ENCODE measurements at places on chromosomes 5 and 9.

DNA sequence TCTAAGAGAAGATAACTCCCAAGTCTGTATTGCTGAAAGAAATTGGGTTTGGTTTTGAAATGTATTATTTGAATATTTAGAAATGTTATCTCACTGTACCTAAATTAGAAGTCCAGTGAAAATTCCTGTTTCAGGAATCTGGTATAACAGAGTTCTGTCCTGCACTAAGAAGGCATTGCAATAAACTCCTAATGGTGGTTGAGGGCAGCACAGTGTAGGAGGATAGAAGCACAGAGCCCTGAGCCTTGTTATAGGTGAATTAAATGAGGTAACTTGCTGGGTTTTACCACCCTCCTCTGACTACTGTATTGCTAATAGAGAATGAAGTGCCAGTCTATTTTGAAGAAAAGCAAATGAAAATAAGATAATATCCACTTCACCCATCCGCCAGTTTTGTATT, 143.4 kb downstream of the CD180 start:
- no peak overlapping the region for H3K27ac ChIP-seq
- H3K4me3 ChIP-seq = no peak overlapping the region
- no peaks in the 10 kb centered on the region for H3K36me3 ChIP-seq
- no peaks in the 10 kb centered on the region for H3K27me3 ChIP-seq
- DNase-seq = no peak

DNA sequence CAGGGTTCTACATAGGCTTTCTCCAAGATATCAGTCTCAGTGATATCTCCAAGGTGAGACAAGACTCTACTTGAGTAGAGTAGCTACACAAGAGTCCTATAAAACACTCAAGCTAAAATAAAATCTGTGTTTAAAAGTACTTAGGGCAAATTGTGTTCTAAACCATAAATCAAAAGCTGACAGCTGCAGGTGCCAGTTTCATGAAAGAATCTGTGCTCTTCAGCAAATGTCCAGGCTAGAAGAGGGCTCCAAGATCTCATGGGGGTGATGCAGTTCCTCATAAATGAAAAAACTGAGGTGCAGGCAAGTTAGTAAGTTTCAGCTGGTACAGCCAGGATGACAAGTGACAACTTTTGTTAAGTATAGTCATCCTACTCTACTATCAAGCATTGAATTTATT, 142.8 kb upstream of the TNPO1 start:
- H3K4me1 ChIP-seq = no peaks in the 10 kb centered on the region
- no peaks in the 10 kb centered on the region for H3K36me3 ChIP-seq
- H3K27ac ChIP-seq = no peak overlapping the region
- no peaks in the 10 kb centered on the region for H3K27me3 ChIP-seq

DNA sequence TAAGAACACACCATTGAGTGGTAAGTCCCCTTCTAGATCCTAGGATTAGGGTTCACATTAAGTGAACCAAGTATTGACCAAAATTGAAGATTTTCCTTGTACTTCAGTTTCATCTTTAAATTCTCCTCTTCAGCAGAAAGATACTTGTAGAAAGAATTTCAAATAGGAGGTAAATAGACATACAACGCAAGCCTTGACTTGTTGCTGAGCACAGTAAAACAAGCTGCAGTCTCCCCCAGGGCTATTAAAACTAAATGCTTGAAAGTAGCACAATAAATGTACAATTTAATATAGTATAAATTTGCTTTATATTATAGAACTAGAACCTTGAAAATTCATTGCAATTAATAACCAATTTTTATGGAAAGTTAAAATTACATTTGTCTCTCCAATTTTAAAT, 170.1 kb upstream of the TARS1 start:
- no peaks in the 10 kb centered on the region for H3K36me3 ChIP-seq
- no peaks in the 10 kb centered on the region for H3K4me1 ChIP-seq
- no peak overlapping the region for H3K4me3 ChIP-seq
- no peak overlapping the region for H3K27ac ChIP-seq
- DNase-seq = no peak
- H3K27me3 ChIP-seq = no peaks in the 10 kb centered on the region

GRCh38 chr9:107932046-107932445, 442.5 kb upstream of the KLF4 start:
- no peaks in the 10 kb centered on the region for H3K27me3 ChIP-seq
- no peak overlapping the region for H3K27ac ChIP-seq
- no peaks in the 10 kb centered on the region for H3K4me1 ChIP-seq
- DNase-seq = no peak
- H3K36me3 ChIP-seq = no peaks in the 10 kb centered on the region

GRCh38 chr5:95641741-95642220, 4.8 kb upstream of the RFESD start:
- no peak overlapping the region for H3K4me3 ChIP-seq
- H3K4me1 ChIP-seq = peaks cover 3% of the 10 kb centered on the region
- no peaks in the 10 kb centered on the region for H3K36me3 ChIP-seq
- no peaks in the 10 kb centered on the region for H3K27me3 ChIP-seq
- DNase-seq = no peak

DNA sequence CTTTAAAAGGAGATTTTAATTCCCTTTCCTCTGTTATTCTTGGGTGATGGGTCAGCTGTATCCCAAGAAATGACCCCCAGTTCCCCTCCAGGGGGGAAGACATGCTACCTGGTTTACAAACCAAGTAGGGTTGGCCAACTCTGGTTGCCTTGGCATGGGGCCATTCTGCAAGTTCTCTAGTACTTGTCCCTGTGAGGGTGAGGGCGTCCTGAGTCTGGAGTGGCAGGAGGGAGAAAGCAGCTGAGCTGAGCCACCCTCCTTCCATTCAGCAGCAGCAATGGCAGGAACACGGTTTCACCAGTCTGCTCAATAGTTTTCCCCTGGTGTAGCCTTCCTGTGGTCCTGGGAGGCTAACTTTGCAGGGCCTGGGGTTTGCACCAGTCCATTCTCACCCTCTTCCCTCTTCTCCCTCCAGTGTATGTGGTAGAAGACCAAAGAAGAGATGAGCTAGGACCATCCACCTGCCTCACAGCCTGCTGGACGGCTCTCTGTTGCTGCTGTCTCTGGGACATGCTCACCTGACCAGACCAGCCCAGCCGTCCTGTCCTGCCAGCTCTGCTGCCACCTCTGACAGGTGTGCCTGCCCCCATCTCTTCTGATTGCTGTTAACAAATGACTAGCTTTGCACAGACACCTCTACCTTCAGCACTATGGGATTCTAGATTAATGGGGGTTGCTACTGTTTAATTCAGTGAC, 59.9 kb downstream of the PFDN1 start:
- no peak overlapping the region for H3K27ac ChIP-seq
- H3K36me3 ChIP-seq = peaks cover 9% of the 10 kb centered on the region
- H3K4me3 ChIP-seq = no peak overlapping the region
- peak; percentile 60 for DNase-seq
- no peaks in the 10 kb centered on the region for H3K27me3 ChIP-seq

DNA sequence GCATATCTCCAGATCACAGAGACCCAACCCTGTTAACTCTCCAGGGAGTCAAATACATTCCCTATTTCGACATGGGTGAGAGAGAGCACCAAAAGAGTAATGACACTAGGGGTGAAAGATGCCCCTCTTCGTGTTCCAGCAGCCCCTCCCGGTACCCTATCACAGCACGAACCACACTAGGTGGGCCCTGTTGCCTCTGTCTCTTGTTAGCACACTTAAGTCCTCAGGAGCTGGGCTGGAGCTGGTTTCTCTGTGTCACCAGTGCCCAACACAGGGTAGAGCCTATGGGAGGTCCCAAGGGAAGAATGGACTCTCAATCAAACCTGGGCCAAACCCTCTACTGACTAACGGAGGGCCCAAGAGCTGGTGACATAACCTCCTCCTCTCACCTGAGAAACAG, 1.2 kb downstream of the CDK20 start:
- no peak overlapping the region for H3K4me3 ChIP-seq
- H3K4me1 ChIP-seq = peaks cover 12% of the 10 kb centered on the region
- no peak for DNase-seq

DNA sequence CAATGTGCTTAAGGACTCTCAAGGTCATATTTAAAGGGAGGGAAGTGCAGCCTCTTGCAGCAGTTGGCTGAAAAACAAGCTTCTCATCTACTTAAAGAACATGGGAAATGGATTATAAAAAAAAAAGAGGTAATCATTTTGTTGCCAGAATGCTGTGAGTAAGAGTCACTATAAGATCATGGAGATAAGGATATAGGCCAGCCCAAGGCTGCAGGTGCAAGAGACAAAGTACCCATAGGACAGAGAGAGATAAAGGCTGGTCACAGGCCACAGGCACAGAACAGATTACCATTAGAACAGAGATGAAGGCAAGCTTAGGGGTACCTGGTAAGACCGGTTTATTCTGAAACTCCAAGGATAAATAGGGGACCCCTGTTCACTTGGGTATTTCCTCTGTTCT, 70.5 kb downstream of the CDKN2A start:
- DNase-seq = no peak
- H3K27ac ChIP-seq = no peak overlapping the region
- no peaks in the 10 kb centered on the region for H3K27me3 ChIP-seq
- H3K4me3 ChIP-seq = no peak overlapping the region
- no peaks in the 10 kb centered on the region for H3K36me3 ChIP-seq
- peaks cover 7% of the 10 kb centered on the region for H3K4me1 ChIP-seq

DNA sequence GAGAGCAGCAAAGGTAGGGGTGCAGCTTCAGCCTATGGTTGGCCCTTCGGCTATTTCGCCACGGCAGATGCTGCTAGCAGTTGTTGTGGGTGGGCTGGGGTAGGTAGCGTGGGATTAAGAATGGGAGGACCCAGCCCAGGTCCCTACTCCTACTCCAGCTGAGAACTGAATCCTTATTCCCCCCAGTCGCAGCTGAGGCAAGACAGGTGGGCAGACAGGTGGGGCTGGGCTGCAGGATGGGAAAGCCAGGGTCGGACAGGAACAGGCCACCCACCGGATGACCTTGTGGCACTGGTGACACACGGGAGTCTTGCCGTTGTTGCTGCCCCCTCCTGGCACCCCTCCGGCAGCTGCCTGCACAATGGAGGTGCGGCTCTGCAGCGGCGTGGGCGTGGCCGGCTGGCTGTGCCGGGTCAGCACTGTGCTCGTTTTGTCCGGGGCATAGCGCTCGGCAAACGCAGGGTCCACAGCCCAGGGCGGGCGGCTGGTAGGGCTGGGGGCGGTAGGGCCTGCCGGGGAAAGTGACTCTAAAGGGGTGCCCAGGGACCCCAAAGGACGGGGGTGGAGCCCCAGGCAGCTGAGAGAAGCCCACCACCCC, 8.2 kb downstream of the PDLIM7 start:
- H3K4me3 ChIP-seq = no peak overlapping the region
- no peak overlapping the region for H3K27ac ChIP-seq
- peaks cover 34% of the 10 kb centered on the region for H3K4me1 ChIP-seq
- H3K27me3 ChIP-seq = no peaks in the 10 kb centered on the region
- peaks cover 68% of the 10 kb centered on the region for H3K36me3 ChIP-seq
- DNase-seq = peak; percentile 84

DNA sequence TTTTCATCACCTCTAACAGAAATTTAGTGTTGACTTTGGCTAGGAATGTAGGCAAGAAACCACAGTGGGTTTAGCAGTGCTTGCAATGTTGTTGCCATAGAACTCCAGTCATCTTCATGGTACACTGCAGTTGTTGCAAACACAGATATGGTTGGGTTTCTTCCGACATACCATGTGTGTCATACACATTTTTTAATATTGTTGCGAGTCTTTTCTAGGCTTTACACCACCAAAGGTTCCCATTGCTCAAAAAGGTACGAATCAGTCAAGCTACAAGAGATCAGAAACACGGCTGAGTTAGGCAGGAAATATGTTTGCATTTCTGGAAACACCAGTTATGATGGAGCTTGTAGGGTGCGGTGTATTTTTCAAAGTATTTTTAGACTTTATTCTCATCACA, 172.4 kb downstream of the SYK start:
- no peaks in the 10 kb centered on the region for H3K4me1 ChIP-seq
- no peak overlapping the region for H3K27ac ChIP-seq
- no peak overlapping the region for H3K4me3 ChIP-seq
- no peak for DNase-seq
- no peaks in the 10 kb centered on the region for H3K27me3 ChIP-seq

DNA sequence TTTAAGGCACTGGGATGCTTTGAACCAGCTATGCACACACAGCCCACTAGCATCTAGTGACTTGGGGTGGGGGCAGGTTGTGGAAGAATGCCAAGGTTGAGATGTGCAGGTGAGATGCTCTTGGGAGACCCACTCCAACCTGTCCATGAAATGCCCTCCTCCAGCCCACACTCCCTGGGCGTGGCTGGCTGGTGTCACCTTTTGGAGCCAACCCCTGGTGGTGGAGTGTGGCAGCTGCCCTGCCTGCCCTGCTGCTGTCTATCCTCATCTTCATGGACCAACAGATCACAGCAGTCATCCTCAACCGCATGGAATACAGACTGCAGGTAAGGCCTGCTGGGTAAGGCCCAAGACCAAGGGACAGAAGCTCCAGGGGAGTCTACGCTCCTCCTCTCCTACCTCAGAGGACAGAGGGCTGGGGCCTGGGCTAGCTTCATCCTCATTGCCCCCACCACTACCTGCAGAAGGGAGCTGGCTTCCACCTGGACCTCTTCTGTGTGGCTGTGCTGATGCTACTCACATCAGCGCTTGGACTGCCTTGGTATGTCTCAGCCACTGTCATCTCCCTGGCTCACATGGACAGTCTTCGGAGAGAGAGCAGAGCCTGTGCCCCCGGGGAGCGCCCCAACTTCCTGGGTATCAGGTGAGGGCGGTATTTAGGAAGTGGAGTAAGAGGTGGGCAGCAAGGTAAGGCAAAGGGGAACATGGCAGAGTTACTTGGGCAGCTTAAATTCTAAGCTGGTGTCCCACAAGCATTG, 7.4 kb downstream of the SLC4A9 start:
- no peak overlapping the region for H3K4me3 ChIP-seq
- no peaks in the 10 kb centered on the region for H3K27me3 ChIP-seq
- peaks cover 6% of the 10 kb centered on the region for H3K4me1 ChIP-seq

DNA sequence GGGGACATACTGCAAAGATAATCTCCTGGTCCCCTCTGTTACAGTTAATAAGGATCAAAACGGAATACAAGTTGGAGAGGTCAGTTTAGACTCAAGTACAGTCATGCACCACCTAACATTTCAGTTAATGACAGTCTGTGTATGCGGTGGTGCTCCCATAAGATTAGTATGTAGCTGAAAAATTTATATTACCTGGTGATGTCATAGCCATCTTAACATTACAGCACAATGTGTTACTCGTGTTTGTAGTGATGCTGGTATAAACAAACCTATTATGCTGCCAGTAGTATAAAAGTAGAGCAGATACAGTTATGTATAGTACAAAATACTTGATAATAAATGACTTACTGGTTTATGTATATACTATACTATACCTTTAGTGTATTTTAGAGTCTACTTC, 207.9 kb downstream of the GDNF start:
- no peak overlapping the region for H3K4me3 ChIP-seq
- no peaks in the 10 kb centered on the region for H3K27me3 ChIP-seq
- DNase-seq = no peak
- no peak overlapping the region for H3K27ac ChIP-seq
- H3K4me1 ChIP-seq = no peaks in the 10 kb centered on the region
